ENCODE measurements at places on chromosomes 16 and 17.
A peak's percentile ranks its signal among the peaks of the same experiment; 100 is the strongest.

DNA sequence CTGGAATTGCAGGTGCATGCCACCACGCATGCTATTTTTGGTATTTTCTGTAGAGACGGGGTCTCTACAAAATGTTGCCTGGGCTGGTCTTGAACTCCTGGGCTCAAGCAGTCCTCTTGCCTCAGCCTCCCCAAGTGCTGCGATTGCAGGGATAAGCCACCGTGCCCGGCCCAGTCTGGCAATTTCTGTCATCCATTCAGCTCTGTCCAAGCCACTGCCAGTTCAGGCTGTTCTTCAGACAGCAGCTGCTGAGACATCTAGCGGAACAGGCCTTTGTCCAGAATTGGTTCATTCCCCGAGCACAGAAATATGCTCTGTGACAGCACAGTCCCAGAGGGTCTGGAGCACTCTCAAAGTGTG, 5.4 kb downstream of the SLC47A1 start:
- DNase-seq, result no peak

GRCh38 chr16:47904691-47905090, 251.1 kb downstream of the ABCC12 start:
- no peak for DNase-seq

- DNase-seq, result peak; percentile 87
Observed at GRCh38 chr17:82863941-82864712, 24.3 kb upstream of the ZNF750 start.

DNA sequence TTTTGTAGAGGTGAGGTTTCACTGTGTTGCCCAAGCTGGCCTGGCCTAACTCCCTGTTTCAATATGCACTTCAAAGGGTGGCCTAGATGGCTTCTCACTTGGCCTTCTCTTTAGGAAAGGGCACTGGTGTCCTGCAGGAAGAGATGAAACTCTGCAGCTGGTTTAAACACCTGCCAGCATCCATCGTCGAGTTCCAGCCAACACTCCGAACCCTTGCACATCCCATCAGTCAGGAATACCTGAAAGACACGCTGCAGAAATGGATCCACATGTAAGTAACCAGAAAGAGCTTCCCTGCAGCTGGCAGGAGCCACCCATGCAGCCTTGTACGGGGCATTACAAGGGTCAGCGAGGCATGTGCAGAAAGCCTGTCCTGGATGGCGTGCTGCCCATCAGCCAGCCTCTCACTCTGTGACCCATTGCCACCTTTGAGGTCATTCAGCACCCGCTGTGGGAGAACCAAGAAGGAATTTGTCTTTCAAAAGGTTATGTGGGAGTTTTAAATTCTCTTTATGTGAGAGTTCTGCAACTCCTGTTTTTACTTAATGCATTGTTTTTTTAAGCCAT, 7.0 kb downstream of the COG1 start:
- DNase-seq, result no peak

DNA sequence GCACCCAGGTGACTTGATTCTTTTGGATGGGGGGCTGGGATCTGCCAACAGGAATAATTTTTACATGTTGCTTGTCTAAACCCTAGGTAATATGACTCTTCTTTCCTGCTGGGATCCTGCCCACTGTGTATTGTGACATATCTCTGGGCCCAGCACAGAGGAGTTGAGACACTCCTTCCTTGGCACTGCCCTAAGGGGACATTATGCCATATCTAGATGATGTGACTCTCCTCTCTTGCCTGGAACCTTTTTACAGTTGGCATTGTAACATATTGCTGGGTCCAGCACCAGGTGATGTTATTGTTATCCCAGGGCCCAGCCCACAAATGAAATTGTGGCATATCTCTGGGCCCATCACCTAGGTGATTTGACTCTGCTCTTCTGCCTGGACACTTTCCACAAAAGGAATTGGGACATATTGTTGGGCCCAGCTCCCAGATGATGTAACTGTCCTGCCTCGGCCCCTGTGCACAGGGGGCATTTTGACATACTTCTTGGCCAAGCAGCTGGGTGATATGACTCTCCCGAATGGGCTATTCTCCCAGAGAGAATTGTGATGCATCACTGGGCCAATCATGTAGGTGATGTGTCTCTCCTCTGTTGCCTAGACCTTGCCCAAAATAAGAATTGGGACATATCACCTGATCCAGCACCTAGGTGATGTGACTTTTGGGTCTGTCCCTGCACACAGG, 1837.7 kb downstream of the TP53TG3F start:
- no peak for DNase-seq

DNA sequence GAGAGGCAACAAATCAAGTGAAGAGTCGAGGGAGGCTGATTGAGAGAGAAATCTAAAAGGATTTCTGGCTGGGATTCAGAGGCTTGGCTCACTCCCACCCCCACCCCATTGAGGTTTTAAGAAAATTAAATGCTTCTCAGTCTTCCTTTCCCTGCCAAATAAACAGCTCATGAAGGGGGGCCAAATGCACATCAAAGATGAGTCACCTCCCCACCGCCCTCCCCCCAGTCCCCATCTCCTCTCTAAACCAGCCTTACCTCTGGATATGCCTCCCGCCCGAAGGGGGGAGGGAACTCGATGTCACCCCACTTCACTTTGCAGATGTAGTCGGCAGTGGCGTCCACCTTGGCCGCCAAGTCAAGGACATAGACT, 11.6 kb downstream of the ACLY start:
- DNase-seq, result no peak

- DNase-seq, result no peak
Observed at GRCh38 chr17:42311240-42312034, 23.1 kb downstream of the STAT5A start.

DNA sequence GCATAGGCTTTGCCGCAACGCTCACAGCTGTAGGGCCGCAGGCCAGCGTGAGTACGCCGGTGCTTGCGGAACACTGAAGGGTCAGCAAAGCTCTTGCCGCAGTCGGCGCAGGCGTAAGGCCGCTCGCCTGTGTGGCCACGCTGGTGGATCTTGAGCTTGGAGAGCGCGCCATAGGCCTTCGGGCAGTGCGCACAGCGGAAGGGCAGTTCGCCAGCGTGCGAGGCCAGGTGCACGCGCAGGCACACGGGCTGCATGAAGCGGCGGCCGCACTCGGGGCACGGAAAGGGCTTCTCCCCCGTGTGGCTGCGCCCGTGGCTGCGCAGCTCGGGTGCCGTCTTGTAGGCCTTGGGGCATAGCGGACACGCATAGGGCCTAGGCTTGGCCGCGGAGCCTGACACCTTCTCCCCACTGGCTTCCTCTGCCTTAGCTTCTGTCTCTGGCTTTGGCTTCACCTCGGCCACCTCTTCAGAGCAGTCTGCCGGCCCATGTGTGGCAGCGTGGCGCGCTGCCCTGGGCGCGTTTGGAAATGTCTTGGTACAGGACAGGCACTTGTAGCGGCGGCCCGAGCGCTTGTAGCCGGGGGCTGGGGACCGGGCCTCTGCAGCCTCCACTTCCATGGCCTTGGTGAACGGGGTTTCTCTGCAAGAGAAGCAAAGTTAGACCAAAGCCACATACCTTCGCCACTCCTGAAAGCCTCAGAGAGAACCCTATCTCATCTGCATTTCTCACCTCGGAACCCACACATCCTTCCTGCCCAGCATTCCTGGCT, 10.0 kb downstream of the ZNF668 start:
- DNase-seq, result no peak

- no peak for DNase-seq
Observed at GRCh38 chr16:28092721-28093384, 29.3 kb upstream of the GSG1L start.

DNA sequence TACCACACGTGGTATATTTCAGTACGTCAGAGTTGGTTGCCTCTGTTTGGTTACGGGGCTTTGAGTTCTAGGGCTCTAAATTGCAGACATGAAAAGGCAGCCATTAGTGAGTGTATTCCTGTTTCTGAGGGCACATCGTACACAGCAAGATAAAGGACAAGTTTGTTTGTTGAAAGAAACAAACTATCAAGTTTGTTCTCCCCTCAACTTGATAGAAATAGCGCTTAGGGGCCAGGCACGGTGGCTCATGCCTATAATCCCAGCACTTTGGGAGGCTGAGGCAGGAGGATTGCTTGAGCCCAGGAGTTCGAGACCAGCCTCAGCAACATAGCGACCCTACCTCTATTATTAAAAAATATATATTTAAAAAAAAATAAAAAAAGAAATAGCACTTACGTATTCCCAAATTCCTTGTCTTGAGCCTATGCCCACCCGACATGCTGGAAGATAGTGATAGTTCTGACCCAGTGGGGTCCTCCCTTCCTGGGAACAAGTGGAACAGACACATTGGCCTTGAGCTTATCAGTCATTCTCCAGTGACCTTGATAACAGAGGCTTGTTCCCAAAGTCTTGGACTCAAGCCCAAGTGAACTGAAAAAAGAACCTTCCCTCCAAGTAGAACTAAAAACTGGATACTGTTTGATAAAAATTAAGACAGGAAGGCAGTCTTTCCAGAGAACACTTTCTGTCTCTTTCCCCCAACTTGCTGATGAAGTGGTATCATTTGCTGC, 139.9 kb upstream of the CACNG3 start:
- DNase-seq, result no peak

GRCh38 chr16:2753733-2754020, 1.2 kb downstream of the SRRM2 start:
- no peak for DNase-seq

DNA sequence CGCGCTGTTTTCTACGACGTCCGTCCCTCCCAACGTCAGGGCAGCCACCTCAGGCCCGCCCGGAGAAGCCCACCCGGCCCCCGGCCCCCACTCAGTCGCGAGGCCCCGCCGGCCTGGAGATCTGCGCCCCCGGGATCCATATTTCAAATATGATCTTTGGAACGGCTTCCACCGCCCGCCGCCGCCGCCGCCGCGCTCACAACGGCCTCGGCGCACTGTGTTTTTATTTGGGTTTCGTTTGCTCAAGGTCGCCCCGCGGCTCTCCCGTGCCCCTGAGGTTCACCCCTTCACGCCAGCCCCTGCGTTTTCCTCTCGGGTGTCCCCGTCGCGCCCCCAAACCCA, 4.2 kb upstream of the CBX4 start:
- DNase-seq, result no peak

GRCh38 chr16:75257886-75258806, 6.7 kb upstream of the BCAR1 start:
- no peak for DNase-seq

GRCh38 chr16:31491778-31492418, 9.0 kb downstream of the SLC5A2 start:
- no peak for DNase-seq
